ENCODE measurements at places on chromosomes 13 and 19.

DNA sequence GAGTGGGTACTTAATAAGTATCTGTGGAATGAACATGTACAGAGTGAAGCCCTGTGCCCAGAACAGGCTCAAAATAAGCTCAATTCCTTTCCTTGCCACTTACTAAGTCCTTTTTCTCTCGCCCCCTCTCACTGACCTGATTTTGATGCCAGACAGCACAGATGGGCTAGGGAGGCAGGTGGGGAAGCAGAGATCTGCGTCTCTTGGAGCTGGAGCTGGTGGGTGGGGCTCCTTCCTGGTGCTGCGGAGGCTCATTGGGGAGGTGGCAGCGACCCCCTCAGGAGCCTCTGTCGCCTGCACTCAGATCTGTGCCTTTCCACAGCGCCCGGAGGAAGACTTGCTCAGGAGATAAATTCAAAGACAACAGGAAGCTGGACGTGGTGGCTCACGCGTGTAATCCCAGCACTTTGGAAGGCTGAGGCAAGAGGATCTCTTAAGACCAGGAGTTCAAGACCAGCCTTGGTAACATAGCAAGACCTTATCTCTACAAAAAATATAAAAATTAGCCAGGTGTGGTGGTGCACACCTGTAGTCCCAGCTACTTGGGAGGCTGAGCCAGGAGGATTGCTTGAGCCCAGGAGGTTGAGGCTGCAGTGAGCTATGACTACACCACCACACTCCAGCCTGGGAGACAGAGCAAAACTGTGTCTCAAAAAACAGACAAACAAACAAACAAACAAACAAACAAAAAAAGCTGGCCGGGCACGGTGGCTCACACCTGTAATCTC is 14.6 kb downstream of the AKT2 start:
- no peak for DNase-seq

DNA sequence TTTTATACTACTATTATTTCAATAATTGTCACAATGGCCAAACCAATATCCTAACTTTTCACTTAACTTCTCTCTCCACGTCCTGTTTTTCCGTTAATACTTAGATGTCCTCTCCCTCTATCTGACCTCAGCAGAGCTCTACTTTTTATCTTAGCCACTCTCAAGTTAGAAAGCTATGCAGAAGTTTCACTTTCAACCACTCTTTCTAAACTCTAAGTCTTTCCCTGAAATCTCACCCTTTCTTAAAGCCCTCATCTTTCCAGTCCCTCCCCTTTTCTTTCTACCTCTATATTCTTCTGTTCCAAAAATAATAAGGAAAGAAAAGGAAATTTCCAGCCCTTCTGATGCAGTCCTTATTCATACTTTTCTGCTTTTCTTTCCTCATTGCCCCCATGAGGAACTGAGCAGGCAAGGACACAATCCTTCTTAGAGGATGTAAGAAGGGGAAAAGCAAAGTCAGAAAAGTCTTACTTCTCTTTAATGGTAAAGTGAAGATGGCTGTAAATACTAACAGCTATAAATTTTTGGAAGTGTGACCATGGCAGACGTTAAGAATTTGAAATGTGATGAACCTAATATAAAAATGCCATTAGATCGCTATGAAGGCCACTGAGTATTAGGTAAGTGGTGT is 23.0 kb downstream of the FAM216B start:
- DNase-seq, result peak; percentile 11

DNA sequence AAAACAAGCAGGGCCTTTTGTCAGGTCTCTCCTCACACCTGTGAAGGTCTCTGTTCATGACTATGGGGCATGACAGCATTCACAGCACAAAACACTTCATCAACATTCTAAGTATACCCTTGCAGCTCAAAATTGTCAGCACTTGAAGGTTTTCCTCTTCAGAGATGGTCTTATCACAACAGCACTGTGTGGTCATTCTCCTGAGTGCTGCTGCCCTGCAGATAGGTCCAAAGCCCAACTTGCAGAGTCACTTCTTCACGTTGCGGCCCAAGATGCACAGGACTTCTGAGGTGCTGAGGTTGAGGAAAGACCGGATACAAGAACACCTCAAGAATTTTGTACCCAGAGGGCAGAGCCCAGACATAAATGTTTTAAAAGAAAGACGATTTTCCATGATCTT is 574.5 kb downstream of the UQCRFS1 start:
- no peak for DNase-seq

GRCh38 chr19:56538254-56538760 is 441 bp upstream of the ZFP28 start:
- DNase-seq, result peak; percentile 86

GRCh38 chr13:111604097-111604496 is 283.7 kb downstream of the TEX29 start:
- no peak for DNase-seq

All from fibroblast of the aortic adventitia (primary cell).